ENCODE measurements at places on chromosomes 7 and 10.

GRCh38 chr7:95723583-95724180, 48.7 kb upstream of the DYNC1I1 start:
- DNase-seq: no peak

- DNase-seq: no peak
These were observed 117.9 kb downstream of the KMT2E start for GRCh38 chr7:105131890-105132289.

- no peak for DNase-seq
These were observed 202.5 kb upstream of the CHRM2 start for GRCh38 chr7:136665878-136666509.

DNA sequence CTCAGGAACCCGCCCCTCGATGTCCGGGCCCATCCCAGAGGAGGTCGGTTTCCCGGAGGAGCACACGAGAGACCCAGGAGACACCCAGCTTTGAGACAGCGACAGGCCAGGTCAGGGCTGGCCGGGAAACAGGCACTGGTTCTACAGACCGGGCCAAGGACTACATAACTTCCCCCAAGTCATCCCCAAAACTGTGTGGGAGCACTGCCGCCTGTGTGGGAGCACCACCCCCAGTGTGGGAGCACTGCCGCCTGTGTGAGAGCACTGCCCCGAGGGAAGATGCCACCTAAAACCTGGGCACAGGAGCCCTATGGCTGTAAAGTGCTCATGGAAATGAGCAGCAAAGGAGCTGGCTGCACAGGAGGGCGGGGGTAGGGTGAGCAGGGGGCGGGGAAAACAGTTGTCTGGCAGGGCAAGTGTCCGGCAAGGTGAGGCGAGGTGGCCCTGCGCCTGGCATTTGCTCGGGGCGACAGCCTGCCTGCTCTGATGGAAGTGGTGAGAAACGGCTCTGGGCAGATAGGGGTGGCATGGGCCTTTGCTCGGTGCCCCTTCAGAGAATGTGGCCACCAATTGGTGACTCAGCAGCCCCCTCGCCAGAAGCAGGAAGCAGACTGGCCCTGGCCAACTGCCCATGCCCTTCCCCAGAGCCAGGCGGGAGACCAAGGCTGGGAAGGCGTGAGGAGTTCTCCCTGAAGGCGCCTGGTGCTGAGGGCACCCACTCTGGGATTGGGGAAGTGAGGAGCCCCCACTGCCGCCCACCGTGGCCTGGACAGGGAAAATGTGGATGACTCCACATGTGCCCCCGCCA, 26.2 kb downstream of the PAPOLB start:
- no peak for DNase-seq

DNA sequence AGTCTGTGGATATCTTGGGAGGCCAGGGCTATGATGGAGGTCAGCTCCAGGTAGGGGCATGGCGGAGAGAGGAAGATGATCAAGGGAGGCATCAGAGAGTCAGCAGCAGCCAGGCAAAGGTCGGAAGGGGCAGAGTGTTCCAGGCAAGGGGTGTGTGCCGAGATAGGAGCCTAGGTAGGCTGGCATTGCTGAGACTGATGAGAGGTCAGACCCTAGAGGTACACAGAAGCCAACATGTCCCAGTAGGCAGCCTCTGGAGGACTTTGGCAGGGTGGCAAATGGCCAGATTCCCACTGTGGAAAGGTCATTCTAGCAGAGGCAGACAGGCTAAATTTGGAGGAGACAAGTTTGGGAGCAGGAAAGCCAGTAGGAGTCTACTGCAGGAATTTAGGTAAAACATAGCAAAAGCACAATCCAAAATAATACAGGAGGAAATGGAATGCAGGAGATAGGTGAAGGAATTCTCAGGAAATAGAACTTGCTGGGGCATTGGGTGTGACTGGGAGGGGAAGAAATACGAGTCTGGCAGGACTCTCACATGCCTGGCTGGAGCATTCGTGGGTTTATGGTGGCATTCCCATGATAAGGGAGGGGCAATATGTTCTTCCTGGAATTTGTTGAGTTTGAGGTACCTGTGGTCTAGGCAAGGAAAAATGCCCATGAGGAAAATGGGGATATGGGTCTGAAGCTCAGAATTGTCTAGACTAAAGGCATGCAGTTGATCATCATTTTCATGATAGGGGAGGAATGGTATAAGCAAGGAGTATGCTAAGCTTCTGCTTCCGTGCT, 25.7 kb downstream of the TMEM176A start:
- no peak for DNase-seq

DNA sequence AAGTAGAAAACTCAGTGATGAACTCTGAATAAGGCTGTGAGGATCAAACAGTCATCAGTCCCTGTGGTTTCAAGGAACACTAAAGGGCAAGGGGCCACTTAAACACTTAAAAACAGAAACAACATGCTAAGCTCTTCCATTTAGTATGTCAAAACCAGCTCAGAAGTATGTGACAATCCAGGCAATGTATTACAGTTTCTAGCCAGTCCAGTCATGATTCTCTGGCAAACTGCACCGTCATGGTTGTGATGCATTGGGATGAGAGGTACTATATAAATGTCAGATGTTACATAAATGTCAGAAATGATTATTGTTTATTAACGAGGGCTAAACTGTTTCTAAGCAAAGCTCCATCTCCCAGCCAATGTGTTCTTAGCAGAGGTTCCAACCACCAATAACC, 4.7 kb upstream of the CREB5 start:
- DNase-seq: no peak

GRCh38 chr10:93579985-93580711, 13.7 kb downstream of the FFAR4 start:
- no peak for DNase-seq

GRCh38 chr7:140551355-140552239, 72.3 kb upstream of the MKRN1 start:
- no peak for DNase-seq

DNA sequence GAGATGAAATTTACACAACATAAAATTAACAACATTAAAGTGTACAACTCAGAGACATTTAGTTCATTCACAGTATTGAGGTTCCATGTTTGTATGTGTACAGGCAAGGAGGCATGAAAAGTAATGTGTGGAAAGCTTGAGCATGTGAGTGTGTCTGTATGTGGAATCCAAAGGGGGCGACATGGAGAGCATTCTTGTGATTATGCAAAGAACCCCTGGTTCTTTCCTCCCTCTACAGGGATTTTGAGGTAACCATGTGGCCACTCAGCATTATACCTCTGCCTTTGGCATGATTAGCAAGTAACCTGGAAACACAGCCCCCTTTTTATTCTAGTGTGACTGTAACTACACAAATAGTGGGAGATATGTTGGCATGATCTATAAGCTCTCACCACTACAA, 21.0 kb downstream of the OR2F1 start:
- no peak for DNase-seq

- no peak for DNase-seq
These were observed 6.9 kb upstream of the BPGM start for GRCh38 chr7:134639683-134640279.

DNA sequence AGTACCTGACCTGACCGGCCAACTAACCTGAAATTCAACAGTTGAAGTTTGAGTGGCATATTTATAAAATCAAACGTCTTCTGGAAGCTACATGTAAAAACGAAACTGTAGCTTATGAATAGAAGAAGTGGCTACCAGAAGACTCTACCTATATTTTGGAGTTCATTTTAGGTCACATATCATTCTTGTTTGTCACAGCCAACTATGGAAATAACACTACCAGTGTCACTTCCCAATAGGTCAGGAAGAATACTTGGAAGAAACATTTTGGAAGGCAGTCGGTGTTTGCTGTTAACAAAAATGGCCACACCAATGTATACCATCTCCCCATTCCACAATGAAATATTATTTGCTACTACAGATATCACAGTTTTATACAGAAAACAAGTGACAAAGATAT, 12.6 kb downstream of the TWIST1 start:
- DNase-seq: no peak

GRCh38 chr7:94510582-94511496, 1.2 kb downstream of the CASD1 start:
- peak; percentile 45 for DNase-seq

DNA sequence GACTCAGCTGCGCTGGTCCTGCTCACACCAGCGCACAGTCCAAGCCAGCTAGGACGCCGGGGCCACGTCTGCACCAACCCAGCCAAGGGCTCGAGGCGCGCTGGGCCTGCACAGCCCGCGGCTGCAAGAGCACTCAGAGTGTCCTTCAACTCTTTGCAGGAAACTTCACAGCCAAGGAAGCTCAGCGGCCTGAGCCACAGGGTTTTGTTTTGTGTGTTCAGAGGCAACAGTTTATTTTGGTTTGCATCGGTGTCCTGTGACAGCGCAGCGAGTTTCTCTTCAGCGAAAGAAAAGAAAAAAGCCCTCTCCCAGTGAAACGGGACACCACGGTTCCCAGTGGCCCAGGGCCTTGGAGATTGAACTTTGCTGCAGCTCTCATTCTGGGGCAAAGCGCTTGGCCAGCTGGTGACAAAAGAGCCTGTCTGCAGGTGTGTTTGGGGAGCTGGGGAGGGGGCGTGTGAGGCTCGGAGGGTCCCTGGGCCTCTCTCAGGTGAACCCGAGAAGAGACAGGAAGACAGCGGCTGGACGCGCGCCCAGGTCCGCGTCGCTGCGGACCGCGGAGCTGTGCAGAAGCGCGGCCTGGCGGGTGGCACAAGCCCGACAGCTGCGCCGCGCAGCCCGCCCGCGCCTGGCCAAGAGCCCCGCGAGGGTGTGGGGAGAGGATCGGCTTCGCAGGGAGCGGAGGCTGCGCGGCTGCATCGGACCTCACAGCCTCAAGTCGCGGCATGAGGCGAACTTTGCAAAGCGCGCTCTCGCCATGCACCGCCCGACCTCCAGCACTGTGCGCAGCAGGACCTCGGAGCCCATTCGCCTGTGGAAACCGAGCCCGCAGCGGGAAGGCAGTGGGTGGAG, 922 bp downstream of the CXCL12 start:
- no peak for DNase-seq

- no peak for DNase-seq
These were observed 317.0 kb downstream of the GLRX3 start for GRCh38 chr10:130453036-130453720.

DNA sequence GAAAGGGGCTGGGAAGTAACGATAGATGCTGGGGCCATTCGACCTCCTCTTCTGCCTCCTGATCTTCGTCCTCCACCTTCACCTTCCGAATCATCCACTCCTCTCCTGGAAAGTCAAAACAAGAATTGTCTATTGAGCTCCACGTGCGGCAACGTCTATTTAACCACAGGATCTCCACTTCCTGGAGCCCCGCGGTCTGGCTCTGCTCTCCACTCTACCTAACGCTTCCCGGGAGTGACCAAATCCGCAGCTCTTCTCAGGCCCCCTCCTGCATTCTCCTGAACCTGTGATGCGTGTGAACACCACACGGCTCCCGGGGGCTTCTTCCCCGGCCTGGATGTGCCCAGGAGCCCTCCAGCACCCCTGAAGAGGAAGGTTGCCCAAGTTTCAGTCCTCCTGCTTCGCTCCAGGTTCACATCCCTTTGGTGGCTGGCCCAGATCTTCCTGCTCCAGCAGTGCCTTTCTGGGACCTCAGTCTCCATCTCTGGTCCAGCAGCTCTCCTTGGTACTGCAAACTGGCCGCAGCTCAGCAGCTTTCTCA, 7.2 kb downstream of the ZNF467 start:
- no peak for DNase-seq

GRCh38 chr7:93836116-93836515, 54.4 kb downstream of the TFPI2 start:
- DNase-seq: no peak

GRCh38 chr7:493661-494251, 25.9 kb downstream of the PDGFA start:
- no peak for DNase-seq

DNA sequence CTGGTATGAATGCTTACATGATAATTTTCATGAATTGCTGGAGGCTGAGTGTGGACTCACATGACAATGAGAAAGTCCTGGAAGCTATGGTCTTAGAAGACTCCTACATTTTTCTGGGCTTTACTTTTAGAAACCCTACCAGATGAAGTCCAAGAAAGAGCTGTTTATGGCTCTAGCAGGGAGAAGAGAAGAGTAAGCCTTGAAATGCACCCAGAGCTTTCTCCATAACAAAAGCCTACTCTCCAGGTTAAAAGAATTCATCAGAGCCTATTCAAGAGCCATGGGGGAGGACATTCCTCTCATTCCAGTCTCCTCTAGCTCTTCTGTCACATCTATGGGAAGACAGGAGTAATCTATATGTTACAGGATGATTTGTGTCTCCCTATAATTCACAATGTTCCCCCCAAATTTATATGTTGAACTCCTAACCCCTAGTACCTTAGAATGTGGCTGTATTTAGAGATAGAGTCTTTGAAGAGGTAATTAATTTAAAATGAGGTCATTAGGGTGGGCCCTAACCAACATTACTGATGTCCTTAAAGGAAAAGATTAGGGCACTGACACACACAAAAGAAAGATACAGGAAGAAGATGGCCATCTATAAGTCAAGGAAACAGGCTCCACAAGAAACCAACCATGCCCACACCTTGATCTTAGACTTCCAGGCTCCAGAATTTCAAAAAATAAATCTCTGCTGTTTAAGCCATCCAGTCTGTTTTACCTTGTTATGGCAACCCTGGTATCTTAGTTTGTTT, 193.8 kb upstream of the PTER start:
- DNase-seq: no peak

GRCh38 chr7:20541608-20542349, 73.7 kb upstream of the ABCB5 start:
- DNase-seq: no peak

- DNase-seq: no peak
These were observed 87.7 kb upstream of the CHST15 start for GRCh38 chr10:124180947-124181549.

DNA sequence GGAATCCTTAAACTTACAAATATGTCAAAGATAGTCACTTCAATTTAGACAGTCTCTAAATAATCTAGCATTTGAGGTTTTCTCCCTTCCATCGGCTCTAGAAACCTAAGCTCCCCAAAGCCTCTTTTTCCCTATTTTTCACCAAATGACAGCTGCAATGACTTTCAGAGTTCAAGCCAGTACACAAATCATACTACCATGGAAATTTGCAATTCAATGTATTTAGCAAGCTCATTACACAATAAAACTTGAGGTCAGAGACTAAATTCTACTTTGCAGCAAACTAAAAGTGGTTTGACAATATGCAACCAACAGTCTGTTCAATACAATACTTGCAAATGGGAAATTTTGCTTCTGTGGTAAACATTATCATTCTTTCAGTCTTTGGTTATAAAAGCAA, 80.3 kb downstream of the SKIDA1 start:
- no peak for DNase-seq

DNA sequence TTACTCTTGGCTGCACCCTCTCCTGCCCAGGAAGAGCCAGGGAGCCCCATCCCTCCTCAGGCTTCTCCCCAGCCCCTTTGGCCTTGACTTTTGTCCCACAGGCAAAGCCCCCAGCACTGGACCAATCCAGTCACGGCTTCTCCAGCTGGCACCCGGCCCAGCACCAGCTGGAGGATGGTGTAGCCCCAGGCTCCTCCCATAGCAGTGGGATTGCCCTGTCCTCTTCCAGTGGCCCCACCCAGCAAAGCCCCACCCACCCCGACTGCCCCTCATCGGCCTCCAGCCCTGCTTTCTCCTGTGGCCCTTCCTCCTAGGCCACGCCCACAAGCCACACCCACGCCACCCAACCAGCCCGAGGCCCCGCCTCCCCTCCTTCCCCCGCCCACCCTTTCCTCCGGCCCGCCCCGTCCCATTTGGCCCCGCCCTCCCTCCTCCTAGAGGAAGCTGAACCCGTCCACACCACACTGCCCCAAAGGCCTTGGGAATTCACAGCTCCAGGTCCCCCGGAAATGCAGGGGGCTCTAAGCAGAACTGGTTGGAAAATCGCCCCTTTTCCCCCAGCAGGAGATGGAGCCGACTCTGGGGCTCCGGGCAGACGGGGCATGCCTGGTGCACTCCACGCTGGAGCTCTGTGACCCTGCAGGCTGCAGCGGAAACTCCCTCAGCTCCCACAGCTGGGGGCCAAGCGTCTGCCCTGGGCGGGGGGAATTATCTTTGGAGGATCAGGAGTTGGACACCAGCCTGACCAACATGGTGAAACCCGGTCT, 25.2 kb downstream of the GET4 start:
- no peak for DNase-seq

All from CD4-positive, CD25-positive, alpha-beta regulatory T cell (primary cell).